ENCODE measurements at places on chromosomes 13 and 19.

GRCh38 chr13:95647321-95647720 is 2.8 kb upstream of the DZIP1 start:
- no peak for DNase-seq

GRCh38 chr13:45472171-45472705 is 7.5 kb downstream of the COG3 start:
- DNase-seq, result no peak

DNA sequence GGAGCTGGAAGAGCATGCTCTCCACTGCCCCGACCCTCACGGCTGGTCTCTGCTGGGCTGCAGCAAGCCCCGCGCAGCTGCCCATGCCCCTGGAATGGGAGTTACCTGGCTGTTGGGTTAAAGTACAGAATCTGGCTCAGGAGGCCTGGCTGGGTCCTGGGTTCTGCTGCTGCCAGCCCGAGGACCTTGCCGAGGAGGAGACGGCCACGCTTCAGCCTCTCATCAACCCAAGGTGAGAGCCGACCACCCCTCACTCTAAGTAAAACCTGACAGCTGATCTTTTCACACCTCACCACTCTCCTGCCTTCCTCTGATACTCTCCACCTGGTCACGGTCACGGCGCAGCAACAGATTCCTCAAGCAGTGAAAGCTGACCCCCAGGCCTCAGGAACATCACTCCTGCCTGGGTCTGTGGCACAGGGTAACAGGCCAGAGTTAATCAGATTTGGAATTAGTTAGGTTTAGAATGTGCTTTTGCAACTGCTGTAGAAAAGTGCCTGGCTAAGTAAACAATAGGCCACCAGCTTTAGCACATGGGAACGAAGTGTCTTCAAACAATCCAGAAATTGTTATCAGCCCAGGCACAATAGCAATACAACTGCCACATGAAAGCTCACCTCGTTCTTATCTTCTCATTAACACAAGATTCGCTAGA is 20.5 kb downstream of the RAB20 start:
- no peak for DNase-seq

DNA sequence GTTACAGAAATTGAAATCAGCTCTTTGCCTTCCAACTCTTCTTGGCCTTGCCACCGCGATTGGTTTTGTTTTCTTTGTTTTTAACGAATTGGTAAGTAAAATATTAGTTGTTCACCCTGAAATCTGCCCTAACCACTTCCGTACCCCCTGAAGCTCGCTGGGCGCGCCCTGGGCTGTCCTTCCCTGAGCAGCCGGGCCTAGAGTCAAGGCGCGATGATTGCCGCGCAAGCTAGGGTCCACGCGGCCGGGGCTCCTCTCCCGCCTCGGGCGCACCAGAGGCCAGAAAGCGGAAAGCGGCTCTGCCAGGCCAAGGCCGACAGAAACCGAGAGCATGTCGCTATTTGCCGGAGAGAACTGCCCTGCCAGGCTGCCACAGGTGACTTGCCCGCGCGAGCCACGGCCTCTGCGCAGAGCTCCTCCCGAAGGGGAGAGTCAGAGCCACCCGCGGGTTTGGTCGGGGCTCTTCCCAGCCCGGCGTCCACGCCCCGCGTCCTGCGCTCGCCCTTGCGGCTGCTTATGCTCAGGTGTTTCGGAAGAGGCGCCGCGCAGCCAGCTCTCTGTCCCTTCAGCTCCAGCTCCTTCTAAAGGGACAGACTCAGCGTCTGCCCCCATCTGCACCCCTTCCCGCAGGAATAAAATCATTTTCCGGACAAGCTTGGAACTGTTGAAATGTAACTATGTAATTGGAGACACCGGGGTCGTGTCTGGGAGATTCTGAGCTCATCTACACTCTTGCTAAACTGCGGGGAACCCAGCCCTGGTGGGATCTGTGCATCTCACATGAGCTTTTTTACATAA is 6.6 kb upstream of the CDX2 start:
- DNase-seq, result no peak

GRCh38 chr19:36141039-36141927 is 1.4 kb downstream of the CAPNS1 start:
- peak; percentile 32 for DNase-seq

DNA sequence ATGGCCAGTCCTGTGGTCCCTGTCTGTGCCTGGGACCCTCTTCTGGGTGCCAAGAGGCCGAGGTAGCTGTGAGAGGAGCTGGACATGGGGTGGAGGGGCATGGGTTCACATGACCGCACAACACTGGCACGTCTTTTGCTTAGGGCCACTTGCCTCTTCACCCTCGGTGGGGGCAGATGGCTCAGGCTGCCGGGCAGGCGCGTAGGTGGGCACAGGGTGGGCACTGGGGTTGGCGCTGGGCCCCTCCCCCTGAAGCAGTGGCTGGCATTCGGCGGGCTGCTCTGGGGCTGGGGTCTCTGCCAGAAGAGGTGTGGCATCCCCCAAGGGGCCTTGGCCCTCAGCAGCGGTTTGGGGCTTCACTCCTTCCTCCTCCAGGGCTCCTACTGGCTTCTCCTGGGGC is 8.4 kb downstream of the PALM3 start:
- DNase-seq, result no peak

DNA sequence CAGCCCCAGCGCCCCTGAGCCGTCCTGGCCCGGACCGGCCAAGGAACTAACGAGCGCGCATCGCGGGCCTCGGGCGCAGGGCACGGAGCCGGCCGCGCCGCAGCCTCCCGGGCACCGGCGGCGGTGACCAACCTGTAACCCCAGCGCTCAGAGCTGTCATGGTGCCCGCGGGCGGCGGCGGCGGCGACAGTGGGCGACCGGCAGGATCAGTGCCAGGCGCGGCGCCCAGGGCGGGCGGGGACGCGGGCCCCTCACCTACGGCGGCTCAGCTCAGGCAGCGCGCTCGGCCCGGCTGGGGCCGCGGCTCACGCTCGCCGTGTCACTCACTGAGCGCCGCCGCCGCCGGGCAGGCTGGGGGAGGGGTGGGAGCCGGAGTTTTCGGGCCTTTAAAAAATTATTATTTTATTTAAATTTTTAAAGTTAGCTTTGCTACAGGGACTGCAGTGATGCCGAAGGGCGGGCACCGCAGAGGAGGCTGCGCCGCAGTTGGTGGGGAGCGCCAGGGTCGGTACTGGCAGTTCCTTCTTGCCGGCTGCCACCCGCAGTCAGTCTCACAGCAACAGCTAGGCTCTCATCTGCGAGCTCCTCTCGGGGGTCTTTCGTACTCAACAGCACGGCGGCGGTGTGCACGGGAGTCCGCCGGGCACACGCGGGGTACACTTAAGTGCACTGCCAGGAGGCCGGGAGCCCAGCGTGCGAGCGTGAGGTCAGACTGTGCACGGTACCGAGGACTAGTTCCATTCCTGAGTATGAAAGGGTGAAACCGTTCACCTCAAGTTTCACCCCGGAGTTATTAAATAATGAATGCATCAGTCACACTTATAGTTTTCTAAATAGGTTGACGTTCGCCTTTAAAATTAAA is at the start of gene NALCN:
Gene NALCN (minus strand): TSS at position 328 of the 862 bp plus-strand sequence. CDS start 17,382 bp downstream, outside the sequence.
- DNase-seq, result no peak

DNA sequence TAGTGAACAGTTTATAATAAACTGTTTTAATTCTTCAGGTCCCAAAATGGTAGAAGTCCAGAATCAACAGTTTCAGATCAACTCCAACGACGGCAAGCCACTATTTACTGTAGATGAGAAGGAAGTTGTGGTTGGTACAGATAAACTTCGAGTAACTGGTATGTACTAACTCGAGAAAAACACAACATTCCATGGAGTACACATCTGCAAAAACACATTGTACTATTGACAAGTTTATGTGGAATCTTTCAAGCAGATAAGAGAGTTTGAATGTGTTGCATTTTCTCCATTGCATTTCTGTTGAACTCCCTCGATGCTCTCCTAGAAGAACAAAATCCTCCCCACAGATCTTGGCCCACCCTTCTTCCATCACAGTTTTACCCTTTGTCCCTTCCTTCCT is 98.5 kb downstream of the SGCG start:
- no peak for DNase-seq

GRCh38 chr19:30158893-30159245 is 213.3 kb upstream of the ZNF536 start:
- no peak for DNase-seq

GRCh38 chr13:51912091-51912490 is 50.3 kb downstream of the CCDC70 start:
- no peak for DNase-seq

DNA sequence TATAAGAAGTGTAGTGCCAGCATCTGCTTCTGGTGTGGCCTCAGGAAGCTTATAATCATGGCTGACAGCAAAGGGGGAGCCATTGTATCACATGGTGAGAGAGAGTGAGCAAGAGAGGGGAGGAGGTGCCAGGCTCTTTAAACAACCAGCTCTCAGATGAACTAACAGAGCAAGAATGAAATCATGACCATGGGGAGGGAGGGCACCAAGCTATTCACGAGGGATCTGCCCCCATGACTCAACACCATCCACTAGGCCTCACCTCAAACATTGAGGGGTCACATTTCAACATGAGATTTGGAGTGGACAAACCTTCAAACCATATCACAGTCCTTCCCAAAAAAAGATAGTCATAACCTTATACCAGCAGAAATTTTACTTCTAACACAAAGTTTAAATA is 174.0 kb downstream of the GPC5 start:
- DNase-seq, result no peak

DNA sequence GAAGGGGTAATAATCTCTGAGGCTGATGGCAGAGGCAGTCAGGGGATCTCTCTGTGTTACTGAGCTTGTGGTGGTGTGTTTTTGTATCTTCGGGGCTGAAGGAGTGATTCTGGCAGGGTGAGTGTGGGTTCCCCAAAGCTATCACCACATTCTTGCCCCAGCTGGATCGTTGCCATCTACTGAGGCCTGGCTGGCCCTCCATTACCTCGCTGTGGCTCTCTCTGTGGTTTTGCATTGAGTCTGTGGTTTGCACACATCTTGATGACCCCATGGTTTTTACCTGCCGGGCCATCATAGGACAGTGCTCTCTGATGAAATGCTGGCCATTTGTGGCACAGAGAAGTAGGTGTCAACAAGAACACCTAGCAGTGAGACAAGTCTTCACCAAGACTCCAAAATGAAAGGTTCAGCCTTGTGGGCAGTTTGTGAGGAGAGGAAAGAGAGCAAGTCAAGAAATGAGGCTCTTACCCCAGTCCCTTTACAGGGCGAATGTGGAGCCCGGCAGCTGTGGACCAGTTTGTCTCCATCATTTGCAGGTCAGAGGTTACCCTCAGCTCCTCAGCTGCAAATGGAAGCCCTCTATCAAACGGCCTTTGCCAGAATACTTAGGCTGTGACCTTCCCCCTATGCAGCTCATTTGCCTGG is 69.0 kb upstream of the NPAS1 start:
- DNase-seq, result no peak

DNA sequence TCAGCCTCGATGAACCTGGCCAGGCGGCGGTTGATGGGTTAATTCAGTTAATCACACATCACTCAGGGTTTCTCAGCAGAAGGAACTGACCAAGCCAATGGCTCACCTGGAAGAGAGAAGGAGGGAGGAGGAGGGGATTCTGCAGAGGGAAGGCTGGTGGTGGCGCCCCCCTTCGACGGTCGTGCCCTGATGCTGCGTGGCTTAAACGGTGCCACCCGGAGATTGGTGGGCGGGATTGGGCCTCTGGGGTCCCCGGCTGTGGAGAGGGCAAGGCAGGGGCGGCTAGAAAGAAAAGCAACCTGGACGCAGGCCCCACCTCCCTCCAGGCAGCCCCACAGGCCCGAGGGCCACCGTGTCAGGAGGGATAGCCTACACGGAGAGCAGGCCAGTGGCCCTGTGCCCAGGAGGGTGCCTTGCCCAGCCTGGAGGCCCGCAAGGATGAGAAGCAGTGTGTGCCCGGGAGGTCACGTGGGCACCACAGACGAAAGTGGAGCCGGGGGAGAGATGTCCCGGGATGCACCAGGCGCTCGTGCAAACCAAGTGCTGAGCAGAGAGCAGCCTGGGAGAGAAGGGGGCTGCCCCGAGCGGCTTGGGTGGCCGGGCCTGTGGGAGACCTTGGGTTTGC is 16.0 kb downstream of the CSNK1G2 start:
- no peak for DNase-seq

GRCh38 chr19:1646659-1647453 is 5.6 kb downstream of the TCF3 start:
- DNase-seq, result no peak

DNA sequence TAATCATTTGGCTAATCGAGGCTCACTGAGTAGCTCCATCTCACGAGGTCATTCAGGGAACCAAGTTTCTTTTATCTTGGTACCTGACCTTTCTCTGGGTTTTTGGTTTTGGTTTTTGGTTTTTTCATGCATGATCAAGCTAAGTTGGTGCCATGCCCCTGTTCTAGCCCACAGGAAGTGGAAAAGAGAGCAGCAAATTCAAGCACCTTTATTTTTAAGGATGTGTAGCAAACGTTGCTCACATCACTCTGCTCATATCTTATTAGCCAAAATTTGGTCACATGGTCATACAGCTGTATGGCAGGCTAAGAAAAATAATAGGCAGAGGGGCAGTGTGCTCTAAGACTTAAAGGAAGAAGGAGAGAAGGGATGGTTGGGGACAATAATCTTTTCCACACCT is 593.5 kb downstream of the DIAPH3 start:
- no peak for DNase-seq

DNA sequence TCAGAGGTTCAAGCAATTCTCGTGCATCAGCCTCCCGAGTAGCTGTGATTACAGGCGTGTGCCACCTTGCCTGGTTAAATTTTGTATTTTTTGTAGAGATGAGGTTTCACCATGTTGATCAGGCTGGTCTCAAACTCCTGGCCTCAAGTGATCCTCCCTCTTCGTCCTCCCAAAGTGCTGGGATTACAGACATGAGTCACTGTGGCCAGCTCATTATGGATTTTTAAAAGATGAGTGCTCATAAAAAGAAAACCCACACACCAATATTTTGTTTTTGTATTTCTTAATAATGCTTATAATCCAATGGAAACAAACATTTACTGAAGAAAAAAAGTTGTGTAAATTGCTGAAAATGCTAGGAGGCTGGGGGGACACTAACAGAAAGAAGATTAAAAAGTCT is 5.0 kb upstream of the MICU2 start:
- no peak for DNase-seq

GRCh38 chr13:102131246-102131645 is 270.6 kb downstream of the FGF14 start:
- DNase-seq, result no peak

GRCh38 chr19:15374796-15375440 is 4.7 kb downstream of the AKAP8 start:
- no peak for DNase-seq

GRCh38 chr13:104779311-104779993 is 1713.2 kb upstream of the SLC10A2 start:
- peak; percentile 36 for DNase-seq

GRCh38 chr13:32590266-32590665 is 4.0 kb downstream of the PDS5B start:
- no peak for DNase-seq

DNA sequence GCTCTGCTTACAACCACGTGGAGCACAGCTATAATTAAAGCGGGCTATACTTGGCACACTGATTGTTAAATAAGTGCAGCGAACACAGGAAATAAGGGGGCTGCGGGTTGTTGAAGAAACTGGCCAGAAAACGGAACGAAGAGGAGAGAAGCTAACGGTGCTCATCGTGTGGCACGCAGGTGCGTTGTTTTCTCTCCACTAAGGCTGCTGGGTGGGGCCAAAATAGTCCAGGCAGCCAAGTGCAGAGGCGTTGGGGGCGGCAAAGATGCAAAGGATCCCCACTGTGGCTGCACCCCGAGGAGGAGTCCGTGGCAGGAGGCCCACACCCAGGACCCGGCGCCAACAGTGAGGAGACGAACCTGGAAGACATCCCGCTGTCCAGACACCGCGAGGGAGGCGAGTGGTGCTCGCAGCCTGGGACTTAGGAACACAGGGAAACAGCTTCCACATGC is 8.1 kb upstream of the ARL11 start:
- DNase-seq, result no peak
